ENCODE measurements at places on chromosomes 3 and 15.

DNA sequence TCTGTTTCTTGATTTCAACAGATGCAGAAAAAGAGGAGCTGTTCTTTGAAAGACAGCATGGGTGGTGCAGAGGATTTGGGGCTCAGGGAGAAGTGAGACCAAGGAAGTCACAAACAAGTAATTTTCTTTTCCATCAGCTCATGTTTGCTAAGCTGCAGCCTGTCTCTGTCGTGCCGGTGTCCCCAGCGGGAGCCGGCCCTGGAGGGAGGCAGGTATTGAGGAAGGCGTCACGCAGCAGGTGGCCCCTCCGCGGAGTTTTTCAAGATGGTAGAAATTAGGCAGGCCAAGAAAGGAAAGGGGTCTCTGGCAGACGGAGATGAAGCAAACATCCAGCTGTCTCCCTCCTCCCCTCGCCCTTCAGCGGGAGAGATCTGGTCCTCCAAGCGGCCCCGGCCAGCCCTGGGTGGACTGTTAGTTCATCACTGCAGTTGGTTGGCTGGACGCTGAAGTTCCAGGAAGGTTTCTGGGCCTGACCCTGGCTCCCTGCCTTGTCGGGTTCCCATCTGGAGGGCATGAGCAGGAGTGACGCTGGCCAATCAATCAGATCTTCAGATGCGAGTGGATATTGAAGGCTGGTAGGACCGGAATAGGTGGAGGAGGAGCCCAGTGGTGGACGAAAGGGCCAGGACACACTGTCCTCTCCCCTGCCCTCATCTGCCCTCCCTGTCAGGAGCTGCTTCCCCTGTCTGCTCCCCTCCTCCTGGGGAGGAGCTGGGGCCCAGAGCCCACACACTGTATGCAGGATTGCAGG, 27.7 kb upstream of the MUC4 start:
- DNase-seq = no peak

- DNase-seq = no peak
Observed at GRCh38 chr3:171377859-171378258, 82.3 kb downstream of the TNIK start.

DNA sequence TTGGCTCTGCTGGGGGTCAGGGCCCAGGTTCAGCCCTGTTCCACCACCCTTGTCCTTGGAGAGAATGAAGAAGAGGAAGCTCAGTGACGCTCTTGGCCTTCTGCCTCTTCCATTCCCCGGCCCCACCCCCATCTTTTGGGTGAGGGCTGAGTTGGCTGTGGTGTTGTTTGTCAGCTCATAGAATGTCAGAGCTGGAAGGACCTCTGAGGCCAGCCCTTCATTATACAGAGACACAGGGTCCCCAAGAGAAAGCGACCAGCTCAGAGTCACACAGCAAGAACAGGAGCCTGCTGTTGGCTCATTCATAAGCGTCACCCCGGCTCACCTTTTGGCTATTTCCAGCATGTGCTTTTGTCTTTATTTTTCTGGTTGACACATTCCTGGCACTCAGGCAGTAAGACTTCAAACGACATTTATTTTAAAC, 68.2 kb downstream of the AAGAB start:
- DNase-seq = no peak

DNA sequence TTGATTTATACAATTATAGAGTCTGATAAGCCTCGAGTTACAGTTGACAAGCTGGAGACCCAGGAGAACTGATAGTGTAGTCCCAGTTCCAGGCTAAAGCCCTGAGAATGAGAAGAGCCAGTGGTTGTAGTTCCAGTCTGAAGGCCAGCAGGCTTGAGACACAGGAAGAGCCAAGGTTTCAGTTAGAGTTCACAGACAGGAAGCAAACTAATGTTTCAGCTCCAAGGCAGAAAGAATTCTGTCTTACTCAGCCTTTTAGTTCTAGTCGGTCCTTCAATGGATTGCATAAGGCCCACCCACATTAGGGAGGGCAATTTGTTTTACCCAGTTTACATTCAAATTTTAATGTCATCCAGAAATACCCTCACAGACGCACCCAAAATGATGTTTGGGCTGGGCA, 102.7 kb downstream of the CDIN1 start:
- DNase-seq = no peak

DNA sequence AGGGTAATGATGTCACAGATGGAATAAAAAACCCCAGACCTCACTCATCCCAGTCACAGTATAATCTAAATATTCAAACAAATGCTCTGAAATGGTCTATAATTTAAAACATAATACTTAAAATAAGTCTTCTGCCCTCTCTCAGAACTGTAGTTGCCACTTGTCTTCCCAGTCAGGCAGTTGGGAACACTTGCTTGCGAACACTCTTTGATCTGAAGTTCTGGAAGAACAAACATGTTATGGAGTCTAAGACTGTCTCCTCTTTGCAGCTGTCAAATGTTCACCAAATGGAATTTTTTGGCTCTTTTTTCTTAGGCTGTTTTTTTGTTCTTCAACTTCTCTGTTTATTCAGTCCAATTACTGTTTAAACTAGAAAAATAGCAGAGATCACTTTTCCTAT, 711.1 kb upstream of the GOLIM4 start:
- DNase-seq = no peak

DNA sequence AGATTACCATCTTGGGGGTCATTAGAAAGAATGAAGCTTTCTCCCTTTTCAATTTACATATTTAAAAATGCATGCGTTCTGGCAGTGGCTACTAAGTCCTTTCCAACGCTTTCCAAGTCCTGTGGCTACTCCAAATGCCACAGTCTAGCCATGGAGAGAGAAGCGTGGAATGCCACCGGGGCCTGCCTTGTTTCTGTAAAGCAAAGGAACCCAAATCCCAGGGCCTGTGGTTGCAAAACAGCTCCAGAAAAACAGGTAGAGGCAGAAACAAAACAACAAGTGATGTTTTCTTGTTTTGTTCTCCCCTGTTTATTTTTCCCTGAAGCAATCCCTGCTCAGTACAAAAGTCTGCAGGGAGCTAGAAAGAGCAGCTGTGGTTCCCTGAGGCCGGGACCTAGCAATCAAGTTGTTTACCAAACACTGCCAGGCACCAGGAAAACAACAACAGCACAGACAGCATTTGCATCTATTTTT, 85.5 kb downstream of the FOXP1 start:
- no peak for DNase-seq

DNA sequence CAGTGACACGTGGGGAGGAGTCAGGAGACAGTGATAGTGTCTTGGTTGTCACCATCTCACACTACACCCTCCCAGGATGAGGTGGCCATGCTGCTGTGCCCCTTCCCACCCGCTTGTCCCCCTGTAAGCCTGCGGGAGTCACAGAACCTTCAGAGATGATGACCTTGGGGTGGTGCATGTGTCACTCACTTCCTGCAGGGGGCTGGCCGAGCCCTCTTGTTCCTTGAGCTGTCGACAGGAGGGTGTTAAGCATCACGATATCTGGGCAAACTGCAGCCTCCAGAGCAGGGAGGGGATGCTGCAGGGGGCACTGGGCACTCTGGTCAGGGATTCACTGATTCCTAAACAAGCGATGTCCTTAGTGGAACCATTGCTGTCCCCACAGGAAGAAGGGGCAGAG, 27.7 kb downstream of the FAH start:
- DNase-seq = no peak

- DNase-seq = no peak
Observed at GRCh38 chr3:10366651-10367101, 45.8 kb upstream of the SEC13 start.

GRCh38 chr15:68537097-68537496, 41.7 kb upstream of the CORO2B start:
- DNase-seq = no peak

- no peak for DNase-seq
Observed at GRCh38 chr3:11172096-11172690, 17.9 kb downstream of the HRH1 start.

- DNase-seq = no peak
Observed at GRCh38 chr3:17330660-17331059, 411.8 kb downstream of the TBC1D5 start.

DNA sequence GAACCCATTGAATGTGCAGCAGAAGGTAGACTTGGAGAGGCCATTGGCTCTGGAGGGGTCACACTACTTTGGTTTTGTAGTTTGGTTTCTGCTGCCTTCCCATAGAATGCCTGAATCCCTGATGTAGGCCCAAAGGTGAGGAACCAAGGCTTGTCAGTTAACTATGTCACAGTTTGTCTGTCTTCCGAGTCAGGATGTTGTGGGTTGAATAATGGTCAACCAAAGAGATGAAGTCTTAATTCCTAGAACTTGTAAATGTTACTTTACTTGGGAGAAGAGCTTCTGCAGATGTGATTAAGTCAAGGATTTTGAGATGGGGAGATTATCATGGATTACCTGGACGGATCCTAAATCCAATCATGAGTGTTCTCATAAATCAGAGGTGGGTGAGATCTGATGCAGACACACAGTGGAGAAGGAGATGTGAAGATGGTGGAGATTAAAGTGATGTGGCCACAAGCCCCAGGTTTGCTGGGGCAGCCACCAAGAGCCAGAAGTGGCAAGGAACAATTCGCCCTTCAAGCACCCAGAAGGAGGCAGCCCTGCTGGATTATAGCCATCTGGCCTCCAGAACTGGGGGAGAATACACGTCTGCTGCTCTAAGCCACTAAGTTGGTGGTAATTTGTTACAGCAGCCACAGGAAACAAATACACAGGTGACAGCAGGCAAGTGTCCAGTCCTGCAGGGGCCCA, 2.3 kb upstream of the CCR8 start:
- no peak for DNase-seq

DNA sequence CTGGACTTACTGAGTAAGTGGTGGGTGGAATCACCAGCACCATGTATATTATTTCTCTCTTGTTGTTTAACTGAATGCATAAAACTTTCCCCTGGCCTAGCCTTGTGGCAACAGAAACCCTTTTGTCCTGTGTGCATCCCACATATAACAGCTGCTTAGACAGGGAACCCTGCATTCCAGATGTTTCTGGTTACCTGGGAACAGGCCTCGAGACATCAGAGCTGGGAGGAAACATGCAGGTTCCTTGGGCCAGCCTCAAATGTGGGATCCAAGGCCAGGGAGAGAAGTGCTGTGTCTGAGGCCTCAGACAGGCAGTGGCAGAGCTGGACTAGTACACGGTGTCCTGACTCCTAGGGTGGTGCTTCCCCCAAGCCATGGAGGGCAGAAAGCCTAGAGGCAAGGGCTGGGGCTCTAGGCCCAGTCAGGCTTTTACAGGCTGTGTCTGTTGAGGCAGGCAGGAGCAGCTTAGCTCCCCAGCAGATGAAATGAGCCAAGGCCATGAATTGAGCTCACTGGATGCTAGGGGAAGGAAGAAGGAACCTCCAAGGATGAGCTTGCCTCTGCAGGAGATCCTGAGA, 57.7 kb downstream of the ITGA11 start:
- no peak for DNase-seq

All from anterior cingulate cortex (tissue), 58 donors.